ENCODE measurements at places on chromosomes 12 and 14. TPM values are rescaled to one million over a fixed set of nuclear protein-coding genes. Genes with fewer than 3 reads are reported as not detected.

The EML5 gene
- 0.72 TPM for total RNA-seq

The RFX4 gene
- total RNA-seq: not detected

The HSPB8 gene
- 15.4 TPM for total RNA-seq

The DIO2 gene
- total RNA-seq: 9.2 TPM

The IFI27 gene
- total RNA-seq: 0.62 TPM

The SERPINA10 gene
- total RNA-seq: not detected

The SYCP3 gene
- not detected for total RNA-seq

The MAP1LC3B2 gene
- 1.6 TPM for total RNA-seq

The OTUB2 gene
- total RNA-seq: 4.8 TPM

The MFAP5 gene
- total RNA-seq: not detected
